ENCODE measurements at places on chromosomes 13 and 19.
A peak's percentile ranks its signal among the peaks of the same experiment; 100 is the strongest.

DNA sequence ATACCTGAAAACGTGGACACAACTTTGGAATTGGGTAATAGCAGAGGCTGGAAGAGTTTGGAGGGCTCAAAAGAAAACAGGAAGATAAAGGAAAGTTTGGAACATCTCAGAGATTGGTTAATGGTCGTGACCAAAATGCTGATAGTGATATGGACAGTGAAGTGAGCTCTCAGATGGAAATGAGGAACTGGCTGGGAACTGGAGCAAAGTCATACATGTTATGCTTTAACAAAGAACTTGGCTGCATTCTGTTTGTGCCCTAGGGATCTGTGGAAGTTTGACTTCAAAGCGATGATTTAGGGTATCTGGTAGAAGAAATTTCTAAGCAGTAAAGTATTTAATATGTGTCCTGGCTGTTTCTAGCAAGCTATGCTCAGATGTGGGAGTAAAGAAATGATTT, 136.2 kb downstream of the DNAJC3 start:
- H3K4me1 ChIP-seq, result no peaks in the 10 kb centered on the region
- H3K27me3 ChIP-seq, result no peaks in the 10 kb centered on the region
- H3K4me3 ChIP-seq, result no peak overlapping the region
- DNase-seq, result no peak
- no peaks in the 10 kb centered on the region for H3K36me3 ChIP-seq

DNA sequence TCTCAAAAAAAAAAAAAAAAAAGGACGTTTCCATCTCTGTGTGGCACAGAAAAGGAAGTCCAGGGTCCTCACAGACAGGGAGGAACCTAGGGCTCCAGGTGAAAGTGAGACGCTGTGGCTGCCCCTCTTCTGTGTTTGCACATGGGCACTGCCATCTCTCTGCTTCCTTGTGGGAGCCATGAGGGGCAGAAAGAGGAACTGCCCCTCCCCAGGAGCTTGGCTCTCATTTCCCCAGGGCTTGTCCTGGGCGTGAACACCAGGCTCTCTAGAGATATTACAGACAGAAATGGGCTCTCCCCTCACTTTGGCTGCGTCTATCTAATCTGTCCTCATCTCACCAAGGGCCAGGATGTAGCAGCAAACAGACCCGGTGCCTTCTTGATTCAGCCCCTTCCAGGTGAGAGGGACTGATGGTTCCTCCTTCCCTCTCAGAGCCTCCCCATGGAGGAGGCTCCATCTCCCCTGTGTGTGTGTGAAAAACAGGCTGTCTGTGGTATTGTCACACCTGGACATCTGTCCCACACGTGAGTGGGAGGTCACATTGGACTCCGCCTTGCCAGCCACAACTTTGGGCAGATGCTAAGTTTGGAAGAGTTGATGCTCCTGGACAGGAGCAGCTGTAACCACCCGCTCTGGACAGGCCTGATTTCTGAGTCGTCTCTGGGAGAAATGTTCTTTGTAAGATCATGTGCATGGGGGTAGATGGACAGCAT, 840 bp upstream of the LILRA4 start:
- no peak overlapping the region for H3K27ac ChIP-seq
- H3K36me3 ChIP-seq, result no peaks in the 10 kb centered on the region
- H3K4me3 ChIP-seq, result no peak overlapping the region
- H3K27me3 ChIP-seq, result no peaks in the 10 kb centered on the region
- H3K4me1 ChIP-seq, result no peaks in the 10 kb centered on the region

- H3K4me1 ChIP-seq, result no peaks in the 10 kb centered on the region
- no peak overlapping the region for H3K27ac ChIP-seq
- DNase-seq, result no peak
- H3K36me3 ChIP-seq, result no peaks in the 10 kb centered on the region
These were observed 31.2 kb upstream of the LRRC4B start for GRCh38 chr19:50599427-50599826.

DNA sequence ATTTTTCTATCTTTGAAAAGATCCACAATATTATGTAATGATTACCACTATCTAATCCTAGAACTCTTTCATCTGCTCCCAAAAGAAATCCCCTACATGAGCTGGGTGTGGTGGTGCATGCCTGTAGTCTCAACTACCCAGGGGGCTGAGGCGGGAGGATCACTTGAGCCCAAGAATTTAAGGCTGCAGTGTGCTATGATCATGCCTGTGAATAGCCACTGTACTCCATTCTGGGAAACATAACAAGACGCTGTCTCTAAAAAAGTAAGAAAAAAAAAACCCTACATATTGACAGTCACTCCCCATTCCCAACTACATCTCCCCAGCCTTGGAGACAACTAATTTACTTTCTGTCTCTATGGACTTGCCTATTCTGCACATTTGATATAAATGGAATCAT, 1.1 kb upstream of the ZNF226 start:
- no peak overlapping the region for H3K27ac ChIP-seq
- peaks cover 6% of the 10 kb centered on the region for H3K4me1 ChIP-seq
- peaks cover 7% of the 10 kb centered on the region for H3K36me3 ChIP-seq
- DNase-seq, result no peak
- H3K4me3 ChIP-seq, result no peak overlapping the region
- no peaks in the 10 kb centered on the region for H3K27me3 ChIP-seq

GRCh38 chr19:29578349-29578748, 27.7 kb upstream of the POP4 start:
- no peak overlapping the region for H3K27ac ChIP-seq
- H3K27me3 ChIP-seq, result peaks cover 7% of the 10 kb centered on the region
- no peak for DNase-seq
- no peak overlapping the region for H3K4me3 ChIP-seq
- H3K4me1 ChIP-seq, result no peaks in the 10 kb centered on the region

GRCh38 chr13:29160862-29161261, 340.7 kb downstream of the MTUS2 start:
- no peak overlapping the region for H3K27ac ChIP-seq
- DNase-seq, result no peak
- no peaks in the 10 kb centered on the region for H3K27me3 ChIP-seq
- no peaks in the 10 kb centered on the region for H3K36me3 ChIP-seq
- H3K4me1 ChIP-seq, result no peaks in the 10 kb centered on the region

- H3K27me3 ChIP-seq, result no peaks in the 10 kb centered on the region
- no peak overlapping the region for H3K4me3 ChIP-seq
- no peaks in the 10 kb centered on the region for H3K36me3 ChIP-seq
These were observed 108.6 kb downstream of the LACC1 start for GRCh38 chr13:43988302-43988701.

DNA sequence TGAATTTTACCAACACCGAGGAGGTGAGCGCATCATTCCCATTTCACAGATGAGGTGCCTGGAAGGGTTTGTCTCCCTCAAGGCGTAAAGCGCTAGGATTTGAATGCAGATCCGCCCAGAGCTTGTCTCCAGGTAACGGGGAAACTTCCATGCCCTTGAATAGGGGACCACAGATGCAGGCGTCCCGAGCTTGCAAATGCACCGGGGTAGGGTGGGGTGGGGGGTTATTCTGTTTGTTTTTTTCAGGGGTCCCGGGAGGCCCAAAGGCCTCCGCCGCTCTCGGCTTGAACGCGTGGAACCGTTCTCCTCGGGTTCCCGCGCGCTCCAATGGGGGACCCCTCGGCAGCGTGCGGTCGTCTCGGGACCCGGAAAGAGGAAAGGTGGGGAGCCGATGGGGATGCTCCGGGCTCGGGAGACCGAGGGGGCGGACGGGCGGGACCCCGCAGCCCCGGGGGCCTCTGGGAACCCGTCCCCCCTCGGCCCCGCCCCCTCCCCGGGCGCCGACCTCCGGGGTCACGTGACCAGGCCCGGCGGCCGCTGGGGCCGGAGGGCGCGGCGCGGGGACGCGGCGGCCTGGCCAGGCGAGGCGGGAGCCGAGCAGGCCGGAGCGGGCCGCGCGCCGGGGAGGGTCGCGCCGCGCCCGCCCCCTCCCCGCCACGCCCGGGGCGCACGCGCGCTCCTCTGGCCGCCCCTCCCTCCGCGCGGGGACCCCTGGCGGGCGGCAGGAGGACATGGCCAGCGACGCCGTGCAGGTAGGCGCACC, at the start of gene PKN1:
PKN1 (plus strand) TSS at position 516 of the 763 bp plus-strand sequence; CDS start at position 732, 216 bp downstream.
- no peaks in the 10 kb centered on the region for H3K36me3 ChIP-seq
- H3K27me3 ChIP-seq, result peaks cover 23% of the 10 kb centered on the region
- H3K4me1 ChIP-seq, result no peaks in the 10 kb centered on the region
- no peak for DNase-seq
- H3K27ac ChIP-seq, result no peak within 1 kb of the TSS

GRCh38 chr13:110423689-110424302, 116.7 kb downstream of the COL4A2 start:
- DNase-seq, result no peak
- H3K27me3 ChIP-seq, result no peaks in the 10 kb centered on the region
- no peak overlapping the region for H3K4me3 ChIP-seq
- H3K4me1 ChIP-seq, result peaks cover 9% of the 10 kb centered on the region

DNA sequence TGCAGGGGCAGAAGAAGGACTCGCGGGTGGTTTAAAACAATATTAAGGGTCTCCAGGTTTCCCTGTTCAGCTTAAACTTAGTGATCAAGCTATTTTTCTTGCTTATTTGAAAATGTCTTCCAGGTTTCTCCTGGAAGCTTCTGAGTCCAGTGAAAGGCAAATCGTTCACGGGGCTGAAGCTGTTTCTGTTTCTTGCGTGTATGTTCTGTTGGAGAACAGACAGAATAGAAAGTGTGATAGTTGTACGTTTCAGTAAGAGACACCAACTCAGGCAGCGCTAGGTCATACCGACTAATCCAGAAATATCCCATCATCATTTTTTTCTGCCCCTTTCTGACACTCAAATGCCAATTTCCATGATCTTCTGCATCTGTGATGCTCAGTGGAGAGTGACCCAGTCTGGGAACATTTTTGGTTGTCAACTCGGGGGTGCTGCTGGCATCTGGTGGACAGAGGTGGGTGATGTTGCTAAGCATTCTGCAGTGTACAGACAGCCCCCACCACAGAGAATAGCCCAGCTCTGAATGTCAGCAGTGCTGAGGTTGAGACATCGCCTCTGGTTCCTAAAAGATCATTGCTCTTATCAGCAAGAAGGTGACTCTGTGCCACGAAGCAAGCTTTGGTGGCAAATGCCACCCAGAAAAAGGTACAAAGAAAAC, 4.3 kb downstream of the KLF2 start:
- H3K4me3 ChIP-seq, result no peak overlapping the region
- H3K27me3 ChIP-seq, result peaks cover 3% of the 10 kb centered on the region
- no peak overlapping the region for H3K27ac ChIP-seq
- peaks cover 11% of the 10 kb centered on the region for H3K4me1 ChIP-seq

DNA sequence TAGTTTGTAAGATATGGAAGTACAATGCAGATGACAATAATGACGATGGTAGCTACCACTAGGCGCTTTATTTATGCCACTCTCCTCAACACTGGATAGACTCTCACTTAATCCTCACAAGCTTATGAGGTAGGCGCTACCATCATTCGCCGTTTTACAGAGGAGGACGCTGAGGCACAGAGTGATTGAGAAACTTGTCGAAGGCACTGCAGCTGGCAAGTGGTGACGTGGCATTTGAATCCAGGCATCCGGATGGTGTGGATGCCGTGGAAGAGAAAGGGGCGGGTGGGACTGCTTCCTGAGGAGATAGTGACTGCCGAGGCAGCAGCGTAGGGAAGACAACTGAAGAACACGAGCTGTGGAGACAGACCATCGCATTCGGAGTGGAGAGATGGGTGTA, 1.3 kb upstream of the RPS9 start:
- DNase-seq, result no peak
- H3K4me3 ChIP-seq, result no peak overlapping the region
- peaks cover 33% of the 10 kb centered on the region for H3K36me3 ChIP-seq
- no peak overlapping the region for H3K27ac ChIP-seq

GRCh38 chr19:3276341-3276799, 51.9 kb downstream of the CELF5 start:
- H3K27ac ChIP-seq, result no peak overlapping the region
- H3K4me1 ChIP-seq, result no peaks in the 10 kb centered on the region
- no peaks in the 10 kb centered on the region for H3K36me3 ChIP-seq
- H3K4me3 ChIP-seq, result no peak overlapping the region
- no peak for DNase-seq

DNA sequence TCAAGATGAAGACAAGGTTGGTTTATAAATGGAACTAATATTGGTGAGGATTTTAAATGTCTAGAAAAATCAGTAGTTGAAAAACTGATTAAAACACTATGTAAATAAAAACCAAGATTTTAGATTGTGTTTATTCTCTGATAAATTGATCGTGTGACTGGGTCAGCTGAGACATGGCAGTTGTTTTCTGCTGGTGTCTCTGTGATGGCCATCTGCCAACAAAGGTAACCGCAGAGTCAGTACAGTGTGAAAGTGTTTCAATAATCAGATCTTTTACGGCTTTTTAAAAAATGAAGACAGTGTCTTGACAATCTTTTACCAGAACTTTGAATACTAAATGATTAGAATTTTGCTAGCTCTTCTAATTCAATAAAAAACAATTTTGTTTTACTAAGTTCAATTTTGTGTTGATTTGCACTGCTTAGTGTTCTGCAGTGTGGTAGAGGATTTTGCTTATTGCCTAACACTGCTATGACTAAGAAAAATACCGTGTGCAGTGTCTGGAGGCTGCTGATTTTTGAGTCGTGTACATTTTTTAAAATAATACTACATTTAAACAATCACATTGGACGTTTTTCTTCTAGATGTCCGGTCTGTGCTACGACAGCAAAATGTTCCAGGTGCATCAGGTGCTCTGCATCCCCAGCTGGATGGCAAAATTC, 32.7 kb upstream of the GPR183 start:
- H3K4me1 ChIP-seq, result no peaks in the 10 kb centered on the region
- H3K36me3 ChIP-seq, result peaks cover 17% of the 10 kb centered on the region
- H3K27ac ChIP-seq, result no peak overlapping the region
- no peaks in the 10 kb centered on the region for H3K27me3 ChIP-seq

DNA sequence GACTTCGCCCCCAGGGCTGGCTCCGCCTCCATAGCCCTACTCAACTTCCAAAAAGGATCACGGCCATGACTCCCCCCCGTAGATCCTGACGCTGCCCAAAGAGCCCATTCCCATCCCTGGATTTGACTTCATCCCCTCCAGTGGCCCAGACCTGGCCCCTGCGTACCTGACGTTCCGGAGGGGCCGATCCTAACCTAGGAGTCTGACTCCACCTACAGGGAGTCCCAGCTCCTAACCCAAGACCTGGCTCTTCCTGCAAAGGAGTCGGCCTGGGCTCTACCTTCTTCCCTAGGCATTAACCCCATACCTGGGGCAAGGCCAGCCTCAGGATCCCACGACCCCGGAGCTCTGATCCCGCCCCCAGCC, 10.8 kb downstream of the STAP2 start:
- no peaks in the 10 kb centered on the region for H3K4me1 ChIP-seq
- peak overlapping the region; percentile 42 for H3K4me3 ChIP-seq
- DNase-seq, result no peak
- no peaks in the 10 kb centered on the region for H3K27me3 ChIP-seq
- no peak overlapping the region for H3K27ac ChIP-seq

GRCh38 chr13:98189841-98190505, 12.9 kb upstream of the RNF113B start:
- no peak overlapping the region for H3K4me3 ChIP-seq
- DNase-seq, result no peak
- no peak overlapping the region for H3K27ac ChIP-seq
- H3K36me3 ChIP-seq, result no peaks in the 10 kb centered on the region
- H3K4me1 ChIP-seq, result no peaks in the 10 kb centered on the region
